ENCODE measurements at places on chromosomes 7 and 10. TPM values are rescaled to one million over a fixed set of nuclear protein-coding genes. Genes with fewer than 3 reads are reported as not detected.
A peak's percentile ranks its signal among the peaks of the same experiment; 100 is the strongest.

PTPN20 gene
- 2.6 TPM for total RNA-seq

- DNase-seq, result no peak
- no peaks in the 10 kb centered on the region for H3K36me3 ChIP-seq
- no peaks in the 10 kb centered on the region for H3K4me1 ChIP-seq
- no peak overlapping the region for H3K27ac ChIP-seq
- H3K27me3 ChIP-seq, result no peaks in the 10 kb centered on the region
These were observed 165.0 kb upstream of the TBX20 start for GRCh38 chr7:35418716-35419390.

DNA sequence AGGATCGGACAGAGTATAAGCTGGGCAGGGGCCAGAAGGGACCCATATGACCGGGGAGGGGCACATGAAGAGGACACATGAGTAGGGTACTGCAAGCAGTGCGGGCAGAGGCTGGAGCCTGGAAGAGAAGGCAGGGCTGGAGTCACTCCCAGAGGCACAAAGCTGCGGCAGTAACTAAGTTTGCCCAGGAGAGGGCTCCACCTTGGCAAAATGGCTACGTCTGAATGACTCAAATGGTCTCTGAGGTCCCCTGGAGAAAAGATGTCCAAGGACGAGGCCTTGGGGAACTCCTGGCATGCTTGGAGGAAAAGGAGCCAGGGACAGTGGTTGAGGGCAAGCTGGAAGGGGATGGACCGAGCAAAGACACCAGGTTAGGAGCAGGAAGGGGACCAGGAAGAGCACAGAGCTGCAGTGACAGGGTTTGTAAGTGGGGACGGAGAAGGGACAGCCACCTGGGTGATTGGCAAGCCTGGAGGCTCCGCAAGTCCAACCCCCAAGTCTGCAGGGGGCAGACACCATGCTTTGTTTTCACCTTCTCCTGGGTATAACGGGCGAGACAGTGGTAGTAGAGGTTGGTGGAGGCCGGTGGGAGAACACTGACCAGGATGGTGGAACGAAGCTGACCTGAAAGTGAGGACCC, 43.1 kb upstream of the LBX1 start:
- DNase-seq, result peak; percentile 73
- H3K4me3 ChIP-seq, result no peak overlapping the region
- H3K27me3 ChIP-seq, result peaks cover 9% of the 10 kb centered on the region
- no peak overlapping the region for H3K27ac ChIP-seq

- H3K27ac ChIP-seq, result no peak overlapping the region
- H3K27me3 ChIP-seq, result no peaks in the 10 kb centered on the region
- H3K36me3 ChIP-seq, result peaks cover 41% of the 10 kb centered on the region
- DNase-seq, result no peak
These were observed 18.5 kb downstream of the SRI start for GRCh38 chr7:88201305-88201704.

DNA sequence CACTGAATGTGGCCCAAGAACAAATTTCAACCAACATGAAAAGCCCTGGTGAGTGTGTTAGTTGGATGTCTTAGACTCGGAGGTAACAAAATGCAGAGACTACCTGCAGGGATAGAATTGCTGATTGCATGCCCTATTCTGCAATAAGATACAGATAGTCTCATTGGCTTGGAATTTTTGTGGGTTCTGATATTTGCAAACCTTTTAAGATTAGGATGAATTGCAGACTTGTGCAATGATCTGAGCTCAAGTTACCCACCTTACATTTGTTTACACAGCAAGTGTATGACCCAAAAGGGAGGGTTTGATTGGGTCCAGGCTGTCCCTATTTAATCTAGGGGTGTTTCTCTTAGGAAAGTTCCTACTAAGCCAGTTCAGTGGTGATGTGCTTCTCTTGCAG, 45.4 kb downstream of the GPR37 start:
- no peaks in the 10 kb centered on the region for H3K27me3 ChIP-seq
- H3K27ac ChIP-seq, result no peak overlapping the region
- H3K4me1 ChIP-seq, result no peaks in the 10 kb centered on the region
- no peak for DNase-seq
- no peaks in the 10 kb centered on the region for H3K36me3 ChIP-seq
- H3K4me3 ChIP-seq, result no peak overlapping the region
